ENCODE measurements at places on chromosomes 3 and 15.

- DNase-seq, result no peak
Measured at GRCh38 chr15:84023636-84024035, 211.9 kb upstream of the GOLGA6L4 start.

GRCh38 chr3:77283108-77283507 is 243.2 kb downstream of the ROBO2 start:
- no peak for DNase-seq

- no peak for DNase-seq
Measured at GRCh38 chr15:29550834-29551465, 271.3 kb downstream of the TJP1 start.

- DNase-seq, result no peak
Measured at GRCh38 chr3:190972840-190973270, 110.4 kb upstream of the GMNC start.

DNA sequence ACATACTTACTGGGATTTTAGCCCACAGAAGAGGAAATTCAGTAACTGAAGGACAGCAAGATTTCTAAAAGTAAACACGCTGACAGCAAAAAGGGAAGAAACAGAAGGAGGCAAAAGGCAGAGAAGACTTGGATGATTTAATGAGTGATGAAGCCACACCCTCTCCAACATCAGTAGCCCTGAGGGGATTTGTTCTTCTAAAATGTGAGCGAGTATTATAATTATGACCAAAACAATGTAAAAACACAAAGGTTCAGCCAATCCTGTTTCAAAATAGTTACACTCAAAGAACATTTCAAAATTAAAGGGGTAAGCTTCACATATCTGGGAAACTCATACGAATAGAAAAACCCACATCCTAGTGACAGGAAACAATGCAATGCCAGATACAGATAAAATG is 25.0 kb downstream of the MCCC1 start:
- no peak for DNase-seq

DNA sequence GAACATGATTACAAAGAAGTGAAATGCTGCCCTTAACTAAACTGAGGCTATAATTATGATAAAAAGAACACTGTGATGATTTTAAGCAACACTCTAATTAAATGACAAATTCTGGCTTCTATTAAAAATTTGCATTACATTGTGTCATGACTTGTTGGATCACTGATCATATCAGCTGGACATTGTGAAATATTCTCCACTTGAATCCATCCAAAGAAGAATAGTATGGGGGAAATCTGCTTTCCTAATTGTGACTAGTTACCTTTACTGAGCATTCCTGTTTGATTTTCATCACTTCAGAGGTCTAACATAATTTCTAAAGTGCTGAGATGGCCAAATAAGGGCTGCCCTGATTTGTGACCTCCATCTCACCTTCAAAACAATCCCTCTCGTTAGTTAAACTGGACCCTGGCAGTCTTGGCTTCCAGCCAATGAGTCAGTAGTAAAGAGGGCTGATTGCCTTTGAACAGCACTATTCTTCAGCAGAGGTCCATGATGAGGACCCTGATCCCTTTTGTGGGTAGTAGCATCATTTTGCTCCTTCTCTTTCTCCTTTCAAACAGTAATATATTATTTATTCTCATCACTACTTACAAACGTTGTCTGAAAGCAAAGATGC is 53.5 kb upstream of the LEKR1 start:
- no peak for DNase-seq

DNA sequence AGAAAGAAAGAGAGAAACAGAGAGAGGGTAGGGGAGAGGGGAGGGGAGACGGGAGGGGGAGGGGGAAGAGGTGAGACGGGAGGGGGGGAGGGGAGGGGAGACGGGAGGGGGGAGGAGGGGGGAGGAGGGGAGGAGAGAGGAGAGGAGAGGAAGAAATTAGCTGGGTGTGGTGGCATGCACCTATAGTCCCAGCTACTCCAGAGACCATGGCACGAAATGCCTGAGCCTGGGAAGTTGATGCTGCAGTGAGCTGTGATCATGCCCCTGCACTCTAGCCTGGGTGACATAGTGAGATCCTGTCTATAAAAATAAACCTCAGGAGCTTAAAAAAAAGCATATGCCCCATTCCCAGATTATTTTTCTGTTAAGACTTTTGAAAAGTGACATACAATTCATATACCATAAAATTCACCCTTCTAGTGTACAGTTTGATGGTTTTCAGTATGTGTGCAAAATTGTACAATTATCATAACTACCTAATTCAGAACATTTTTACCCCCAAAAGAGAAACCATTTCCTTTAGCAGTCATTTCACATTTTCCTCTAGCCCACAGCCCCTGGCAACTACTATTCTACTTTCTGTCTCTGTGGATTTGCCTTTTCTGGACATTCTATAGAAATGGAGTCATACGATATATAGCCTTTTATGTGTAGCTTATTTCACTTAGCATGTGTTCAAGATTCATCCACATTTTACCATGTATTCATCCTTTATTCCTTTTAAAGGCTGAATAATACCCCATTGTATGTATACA is 699.6 kb downstream of the FHIT start:
- DNase-seq, result no peak

GRCh38 chr3:138938056-138938876 is 8.7 kb downstream of the FOXL2 start:
- no peak for DNase-seq

DNA sequence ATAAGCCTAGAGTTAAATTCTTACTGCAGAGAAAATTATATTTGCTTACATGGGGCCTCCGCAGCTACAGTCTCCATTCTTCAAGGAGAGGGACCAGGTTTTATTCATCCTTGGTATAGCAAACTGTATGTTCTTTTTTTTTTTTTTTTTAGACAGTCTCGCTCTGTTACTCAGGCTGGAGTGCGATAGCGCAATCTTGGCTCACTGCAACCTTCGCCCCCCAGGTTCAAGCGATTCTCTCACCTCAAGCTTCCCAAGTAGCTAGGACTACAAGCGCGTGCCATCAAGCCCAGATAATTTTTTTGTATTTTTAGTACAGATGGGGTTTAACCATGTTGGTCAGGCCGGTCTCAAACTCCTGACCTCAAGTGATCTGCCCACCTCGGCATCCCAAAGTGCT is 2.1 kb downstream of the SHQ1 start:
- no peak for DNase-seq

DNA sequence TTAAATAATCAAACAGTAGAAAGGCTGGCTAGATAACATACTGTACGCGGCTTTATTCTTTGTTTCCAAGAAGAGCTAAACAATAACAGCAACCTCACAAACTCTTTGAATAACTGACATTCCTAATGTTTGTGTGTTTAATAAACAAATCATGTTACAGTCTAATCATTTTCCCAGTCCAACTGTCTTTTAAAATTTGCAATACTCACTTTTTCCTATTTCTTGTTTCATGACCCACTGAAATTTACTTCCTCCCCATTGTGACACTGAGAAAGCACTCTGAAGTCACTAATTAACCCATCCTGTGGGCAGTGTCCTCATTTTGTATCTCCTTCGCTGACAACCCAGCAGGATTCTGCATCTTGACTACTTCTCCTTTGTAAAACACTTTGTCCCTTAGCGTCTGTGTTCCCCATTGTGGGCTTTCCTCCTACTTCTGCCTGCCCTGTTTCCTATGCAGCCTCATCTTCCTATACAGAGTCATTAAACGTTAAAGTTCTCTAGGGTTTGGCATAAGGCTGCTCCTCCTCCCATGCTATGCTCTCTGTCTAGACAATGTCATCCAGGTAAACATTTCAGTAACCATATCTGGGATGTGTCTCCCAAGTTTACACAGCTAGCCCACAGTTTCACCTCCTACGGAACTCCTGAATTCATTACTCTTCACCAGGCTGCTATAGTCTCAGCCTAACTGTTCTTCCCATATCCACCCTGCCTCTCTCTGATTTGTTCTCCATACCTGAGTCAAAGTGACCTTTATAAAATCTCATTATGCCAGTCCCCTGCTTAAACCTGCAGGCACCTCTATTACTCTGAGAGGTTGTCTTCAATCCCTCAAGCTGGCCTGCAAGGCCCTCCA is 148.9 kb downstream of the GREM1 start:
- no peak for DNase-seq

GRCh38 chr15:73539212-73540128 is 93.7 kb downstream of the NPTN start:
- no peak for DNase-seq

DNA sequence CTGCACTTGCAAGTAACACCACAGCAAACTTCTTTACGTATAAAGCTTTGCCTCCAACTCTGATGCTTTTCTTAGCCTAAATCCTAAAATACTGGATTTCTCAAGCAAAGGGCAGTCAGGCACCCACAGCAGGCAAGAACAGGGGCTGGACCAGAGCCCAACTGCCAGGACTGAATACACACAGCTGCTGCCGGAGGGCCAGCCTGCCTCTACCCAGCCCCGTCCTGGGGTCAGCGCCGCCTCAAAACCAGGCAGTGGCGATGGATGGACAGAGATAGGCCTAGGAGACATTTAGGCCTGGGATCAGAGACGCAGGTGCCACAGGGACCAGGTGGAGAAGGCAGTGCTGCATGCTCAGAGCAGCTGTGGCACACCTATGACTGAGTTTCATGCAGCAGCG is 47.6 kb upstream of the SEC61A1 start:
- DNase-seq, result no peak

- DNase-seq, result no peak
Measured at GRCh38 chr3:108474581-108474980, 35.8 kb downstream of the MYH15 start.

- no peak for DNase-seq
Measured at GRCh38 chr3:21781355-21781754, 30.3 kb upstream of the ZNF385D start.

GRCh38 chr15:39205506-39206371 is 375.1 kb upstream of the THBS1 start:
- no peak for DNase-seq

DNA sequence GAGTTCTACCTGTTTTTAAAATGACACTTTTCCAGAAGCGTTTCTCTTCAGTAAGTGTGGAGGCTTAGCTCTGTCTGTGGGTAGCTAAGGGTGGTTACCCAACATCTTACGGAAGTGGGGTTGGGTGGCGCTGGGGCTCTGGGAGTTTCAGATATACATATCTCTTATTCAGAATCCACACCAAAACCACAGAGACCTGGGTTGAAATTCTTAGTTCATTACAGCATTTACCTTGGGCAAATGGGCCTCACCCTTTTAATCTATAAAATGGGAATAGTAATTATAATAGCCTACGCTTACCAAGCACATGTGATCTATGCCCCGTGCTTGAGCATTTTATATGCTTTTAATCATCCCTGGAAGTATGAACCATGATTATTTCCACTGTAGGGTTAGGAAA is 9.4 kb downstream of the PTPRG start:
- DNase-seq, result no peak

GRCh38 chr3:143750841-143751240 is 97.4 kb downstream of the SLC9A9 start:
- no peak for DNase-seq

GRCh38 chr3:99872923-99873254 is 55.2 kb downstream of the CMSS1 start:
- DNase-seq, result no peak

DNA sequence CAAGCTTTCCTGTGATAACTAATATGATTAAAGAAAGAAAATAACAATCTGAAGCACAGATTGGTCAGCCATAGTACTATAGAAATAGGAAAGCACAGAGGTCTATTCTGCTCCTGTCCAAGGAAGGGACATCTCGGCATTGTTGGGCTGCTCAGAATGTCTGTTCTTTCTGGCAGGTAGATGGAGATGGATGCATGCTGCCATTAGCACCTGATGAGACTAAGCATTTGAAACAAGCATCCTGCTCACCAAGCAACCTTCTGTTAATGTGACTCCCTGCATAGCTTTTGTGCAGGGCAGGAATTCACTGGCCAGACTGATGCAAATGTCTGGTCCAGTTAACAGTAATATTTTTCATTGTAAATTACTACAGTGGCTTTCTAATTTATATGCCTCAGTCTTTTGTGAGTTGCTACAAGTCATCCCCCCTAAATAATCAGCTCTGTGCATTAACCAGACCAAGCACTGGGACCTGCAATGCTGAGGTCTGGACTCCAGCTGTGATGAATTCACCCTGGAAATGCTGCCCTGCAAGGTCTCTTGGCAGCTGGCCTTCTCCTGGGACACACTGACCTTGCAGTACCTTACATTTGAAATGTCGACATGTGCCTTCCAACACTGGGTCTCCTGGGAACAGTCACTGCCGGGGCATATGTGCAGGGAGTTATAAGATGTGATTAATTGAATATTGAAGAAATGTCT is 1123.7 kb downstream of the IGSF11 start:
- no peak for DNase-seq

DNA sequence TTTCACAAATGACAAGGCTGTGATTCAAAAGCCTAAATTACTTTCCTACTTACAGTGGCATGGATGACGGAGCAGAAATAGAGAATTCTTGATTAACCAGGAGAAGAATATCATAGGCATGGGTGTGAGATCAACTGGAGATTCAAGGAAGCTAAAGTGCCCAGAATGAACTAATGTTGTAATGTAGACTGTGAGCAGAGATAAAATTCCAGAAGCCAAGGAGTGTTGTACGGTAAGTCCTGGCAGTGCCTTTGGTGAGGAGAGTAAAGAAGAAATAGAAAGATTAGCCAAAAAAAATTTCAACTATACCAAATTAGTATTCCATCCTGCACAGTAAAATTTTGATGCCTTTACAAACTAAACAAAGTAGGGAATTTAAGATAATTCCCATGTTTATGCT is 75.9 kb downstream of the ZBTB20 start:
- no peak for DNase-seq

DNA sequence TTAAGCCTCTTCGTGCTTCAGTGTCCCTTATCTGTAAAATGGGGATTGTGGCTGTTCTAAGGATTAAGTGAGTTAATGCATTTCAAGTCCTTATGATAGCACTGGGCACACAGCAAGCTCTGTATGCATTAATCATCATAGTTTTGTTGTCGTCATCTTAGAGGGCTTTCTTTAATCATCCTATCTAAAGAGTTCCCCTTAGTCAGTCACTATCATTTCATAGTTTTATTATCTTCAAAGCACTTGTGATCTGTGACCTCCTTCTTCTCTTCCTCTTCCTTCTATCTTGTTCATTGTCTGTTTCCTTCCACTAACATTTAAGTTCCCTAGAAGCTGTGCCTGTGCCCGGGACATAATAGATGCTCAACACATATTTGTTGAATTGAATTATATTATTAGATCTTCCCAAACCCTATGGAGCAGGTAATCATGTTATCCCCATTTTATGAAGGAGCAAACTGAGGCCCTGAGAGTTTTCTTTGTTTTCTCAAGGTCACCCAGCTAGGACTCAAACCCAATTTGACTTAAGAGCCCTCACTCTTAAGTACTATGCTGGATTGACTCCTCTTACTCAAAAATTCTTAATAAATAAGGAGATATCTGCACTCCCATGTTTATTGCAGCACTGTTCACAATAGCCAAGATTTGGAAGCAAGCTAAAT is 24.1 kb downstream of the DUOX2 start:
- no peak for DNase-seq

DNA sequence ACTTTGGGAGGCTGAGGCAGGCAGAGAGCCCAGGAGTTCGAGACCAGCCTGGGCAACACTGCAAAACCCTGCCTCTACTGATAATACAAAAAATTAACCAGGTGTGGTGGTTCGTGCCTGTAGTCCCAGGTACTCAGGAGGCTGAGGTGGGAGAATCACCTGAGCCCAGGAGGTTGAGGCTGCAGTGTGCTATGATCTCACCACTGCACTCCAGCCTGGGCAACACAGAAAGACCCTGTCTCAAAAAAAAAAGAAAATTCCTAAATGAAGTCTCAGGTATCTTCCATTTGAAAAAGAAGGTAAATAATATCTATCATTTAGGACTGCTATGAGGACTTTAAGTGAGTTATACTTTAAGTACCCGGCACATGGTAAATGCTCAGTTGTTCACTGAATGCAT is 2.9 kb downstream of the SMARCC1 start:
- DNase-seq, result no peak

GRCh38 chr3:15099364-15100098 is 583 bp upstream of the RBSN start:
- no peak for DNase-seq

GRCh38 chr3:188353426-188353825 is 199.5 kb downstream of the LPP start:
- DNase-seq, result no peak

All from cerebellar nuclear complex (tissue), 1 donor.